Brain pericyte (primary cell): ENCODE measurements at places on chromosomes 6 and 20.

DNA sequence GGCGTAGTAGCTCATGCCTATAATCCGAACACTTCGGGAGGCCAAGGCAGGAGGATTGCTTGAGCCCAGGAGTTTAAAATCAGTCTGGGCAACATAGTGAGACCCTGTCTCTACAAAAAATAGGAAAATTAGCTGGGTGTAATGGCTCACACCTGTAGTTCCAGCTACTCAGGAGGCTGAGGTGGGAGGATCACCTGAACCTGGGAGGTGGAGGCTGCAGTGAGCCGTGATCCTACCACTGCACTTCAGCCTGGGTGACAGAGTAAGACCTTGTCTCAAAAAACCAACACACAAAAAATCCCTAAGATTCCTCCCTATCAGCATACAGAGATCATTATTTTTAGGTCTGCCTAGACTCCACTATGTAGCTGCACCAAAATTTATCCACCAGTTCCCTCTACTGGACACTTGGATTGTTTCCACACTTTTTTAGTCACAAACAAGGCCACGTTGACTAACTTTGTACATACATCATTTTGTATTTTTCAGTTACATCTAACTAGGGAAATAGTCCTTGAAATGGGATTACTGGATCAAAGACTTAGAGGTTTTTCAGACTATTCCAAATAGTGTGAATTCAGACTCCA, 3.6 kb upstream of the PHF1 start:
- no peak for DNase-seq

DNA sequence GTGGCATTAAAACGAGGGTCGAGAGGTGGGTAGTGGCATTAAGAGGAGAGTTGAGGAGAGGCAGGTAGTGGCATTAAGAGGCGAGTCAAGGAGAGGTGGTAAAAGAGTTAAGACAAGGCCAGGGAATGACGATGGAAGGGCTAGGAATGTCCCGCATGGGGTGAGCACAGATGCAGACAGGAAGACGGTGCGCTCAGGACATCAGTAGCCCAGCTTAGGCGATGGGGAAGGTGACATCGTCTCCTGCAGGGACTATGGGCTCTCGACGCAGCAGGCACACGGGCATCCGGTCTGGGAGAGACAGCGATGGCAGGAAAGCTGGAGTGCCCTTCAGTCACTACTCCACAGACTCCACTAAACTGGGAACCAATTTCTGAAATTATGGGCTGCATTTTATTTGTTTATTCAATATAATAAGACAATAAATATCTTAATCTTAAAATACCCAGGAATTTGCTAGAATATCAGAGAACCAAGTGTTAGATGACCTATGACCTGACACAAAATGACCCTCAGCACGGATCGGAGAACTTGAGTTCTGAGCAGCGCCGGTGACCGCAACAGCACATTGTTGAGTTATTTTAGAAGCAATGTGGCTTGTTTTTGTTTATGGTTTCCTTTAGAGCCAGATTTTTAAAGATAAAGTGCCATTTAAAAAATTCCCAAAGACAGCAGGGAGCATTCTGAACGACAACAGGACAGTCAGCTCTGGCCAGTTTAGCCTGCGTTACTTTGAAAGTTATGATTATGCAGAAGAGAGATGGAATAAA, 177.7 kb downstream of the SMOC2 start:
- DNase-seq = no peak

- no peak for DNase-seq
Observed at GRCh38 chr20:51365670-51366069, 176.8 kb downstream of the NFATC2 start.

- no peak for DNase-seq
Observed at GRCh38 chr6:82419132-82419581, 55.5 kb downstream of the TPBG start.

DNA sequence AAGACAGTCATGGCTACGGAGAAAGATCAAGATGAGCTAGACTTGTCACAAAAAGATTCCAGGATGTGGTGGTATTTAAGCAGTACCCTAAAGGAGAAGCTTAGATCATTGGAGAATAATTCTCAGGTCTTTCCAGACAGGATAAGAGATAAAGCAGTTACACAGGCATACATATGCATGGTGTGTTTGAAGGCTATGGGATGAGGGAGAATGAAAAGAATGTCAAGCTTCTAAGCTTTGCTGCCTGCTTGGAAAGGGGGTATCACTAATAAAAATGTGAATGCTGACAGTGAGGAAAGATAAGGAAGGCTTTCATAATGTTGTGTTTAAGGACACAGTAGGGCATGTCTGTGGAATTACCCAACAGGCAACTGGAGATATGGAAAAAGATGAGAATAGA, 28.1 kb downstream of the RWDD2A start:
- no peak for DNase-seq

GRCh38 chr20:51622004-51622874, 79.7 kb upstream of the NFATC2 start:
- DNase-seq = no peak

DNA sequence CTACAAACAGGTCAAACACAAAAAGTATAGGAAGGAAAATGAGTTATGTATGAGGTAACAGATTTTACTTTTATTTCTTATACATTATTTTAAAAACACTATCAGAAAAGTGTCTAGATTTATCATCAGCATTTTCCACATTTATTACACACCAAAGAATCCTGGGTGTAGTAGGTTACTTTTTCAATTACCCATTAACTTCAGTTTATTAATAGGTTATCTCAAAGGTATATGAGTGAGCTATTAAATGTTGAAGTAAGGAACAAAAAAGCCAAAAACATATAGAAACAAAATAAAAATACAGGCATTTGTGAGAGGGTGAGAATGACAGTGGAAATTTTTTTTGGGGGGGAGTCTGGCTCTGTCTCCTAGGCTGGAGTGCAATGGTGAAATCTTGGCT, 150.5 kb downstream of the SIM1 start:
- DNase-seq = no peak

DNA sequence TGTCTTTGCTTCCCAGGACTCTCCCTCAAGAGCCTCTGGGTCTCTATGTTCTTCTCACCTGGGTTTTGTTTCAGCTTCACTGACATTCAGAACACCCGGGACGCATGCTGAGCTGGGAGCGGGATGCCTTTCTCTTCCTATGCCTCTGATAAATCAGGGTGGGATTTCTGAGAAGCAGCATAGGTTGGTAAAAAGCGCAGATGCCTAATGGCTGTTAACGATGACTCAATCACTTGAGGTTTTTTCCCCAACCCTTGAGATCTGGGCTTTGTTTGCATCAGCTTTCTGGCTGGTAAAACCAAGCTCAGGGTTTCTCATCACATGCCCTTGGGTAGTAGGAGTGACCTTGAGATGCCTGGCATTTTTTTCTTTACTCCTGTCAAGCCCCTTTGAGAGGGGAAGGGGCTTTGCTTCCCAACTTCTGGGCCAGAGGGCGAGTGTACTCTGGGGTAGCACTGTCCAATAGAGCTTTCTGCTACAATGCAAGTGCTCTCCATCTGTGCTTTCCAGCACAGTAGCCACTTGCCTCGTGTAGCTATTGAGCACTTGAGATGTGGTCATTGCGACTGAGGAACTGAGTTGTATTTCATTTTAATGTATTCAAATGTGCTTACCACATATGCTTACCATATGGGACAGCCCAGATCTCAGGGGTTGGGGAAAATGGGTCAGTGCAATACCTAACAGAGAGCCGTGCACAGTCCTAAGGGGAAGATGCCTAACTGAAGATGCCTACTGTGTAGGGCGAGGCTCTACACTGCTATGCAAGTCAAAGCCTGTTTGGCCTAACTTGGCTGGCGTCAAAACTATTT, 69.1 kb downstream of the PPP1R14C start:
- DNase-seq = no peak

DNA sequence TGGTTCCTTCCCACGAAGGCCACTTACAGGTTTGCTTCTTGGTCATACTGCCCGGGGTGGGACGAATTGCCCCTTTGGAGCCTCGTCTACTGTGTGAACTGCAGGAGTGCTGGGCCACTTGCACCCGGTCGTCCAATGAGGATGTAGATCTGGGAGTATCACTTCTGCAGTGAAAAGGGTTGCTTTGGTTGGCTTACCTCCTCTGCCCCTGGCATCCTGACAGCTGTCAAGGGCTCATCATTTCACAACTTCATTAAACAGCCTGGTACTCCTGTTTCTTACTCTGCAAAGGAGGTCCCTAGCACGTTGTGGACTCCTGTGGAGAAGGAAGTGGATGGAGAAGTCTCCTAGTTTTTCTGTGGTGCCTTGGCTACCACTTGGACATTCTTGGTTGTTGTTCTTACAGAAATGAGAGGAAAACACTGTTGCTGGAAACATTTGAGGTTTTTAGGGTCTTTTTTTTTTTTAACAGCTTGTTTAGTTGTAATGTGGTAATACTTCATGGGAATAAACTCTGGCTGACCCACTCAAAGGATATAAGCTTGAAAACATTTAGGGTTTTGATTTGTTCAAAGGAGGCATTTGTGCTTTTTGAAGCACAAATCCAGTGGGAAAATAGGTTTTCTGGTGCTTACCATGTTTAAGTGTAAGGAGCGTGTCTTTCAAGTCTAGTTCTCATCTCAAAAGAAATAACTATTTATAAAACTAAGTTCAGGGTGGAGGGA, 60.7 kb downstream of the AKAP12 start:
- DNase-seq = no peak

DNA sequence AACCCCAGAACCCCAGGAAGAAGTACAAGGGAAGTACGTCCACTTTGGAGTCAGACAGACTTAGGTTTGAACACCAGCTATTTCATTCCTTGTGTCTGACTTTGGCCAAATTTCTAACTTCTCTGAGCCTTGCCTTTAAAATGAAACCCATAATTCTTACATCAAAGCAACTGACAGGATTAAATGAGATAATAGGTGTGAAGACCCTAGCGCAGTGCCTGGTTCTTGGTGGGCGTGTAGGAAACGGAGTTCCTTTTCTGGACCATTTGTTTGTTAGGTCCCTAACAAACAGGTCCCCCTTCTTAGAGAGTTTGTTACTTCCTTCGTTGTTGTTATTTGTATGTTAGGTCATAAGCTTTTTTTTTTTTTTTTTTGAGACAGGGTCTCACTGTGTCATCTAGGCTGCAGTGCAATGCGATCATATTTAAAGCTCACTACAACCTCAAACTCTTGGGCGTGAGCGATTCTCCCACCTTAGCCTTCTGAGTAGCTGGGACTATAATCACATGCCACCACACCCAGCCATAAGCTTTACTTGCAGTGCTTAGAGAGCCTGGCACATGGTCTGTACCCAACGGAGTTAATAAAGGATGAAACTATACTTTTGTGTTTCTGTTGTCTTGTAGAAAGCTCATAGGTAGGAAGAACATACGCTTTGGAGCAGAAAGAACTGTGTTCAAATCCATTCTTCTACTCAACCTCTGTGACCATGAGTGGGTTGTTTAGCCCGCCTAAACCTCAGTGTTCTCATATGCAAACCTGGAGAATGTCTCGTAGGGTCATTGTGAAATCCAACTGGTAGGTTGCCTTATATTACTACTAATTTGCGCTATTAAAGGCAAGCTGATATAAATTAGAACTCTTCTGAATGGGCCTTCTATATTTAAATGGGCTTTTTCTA, 21.8 kb upstream of the MROH8 start:
- no peak for DNase-seq

DNA sequence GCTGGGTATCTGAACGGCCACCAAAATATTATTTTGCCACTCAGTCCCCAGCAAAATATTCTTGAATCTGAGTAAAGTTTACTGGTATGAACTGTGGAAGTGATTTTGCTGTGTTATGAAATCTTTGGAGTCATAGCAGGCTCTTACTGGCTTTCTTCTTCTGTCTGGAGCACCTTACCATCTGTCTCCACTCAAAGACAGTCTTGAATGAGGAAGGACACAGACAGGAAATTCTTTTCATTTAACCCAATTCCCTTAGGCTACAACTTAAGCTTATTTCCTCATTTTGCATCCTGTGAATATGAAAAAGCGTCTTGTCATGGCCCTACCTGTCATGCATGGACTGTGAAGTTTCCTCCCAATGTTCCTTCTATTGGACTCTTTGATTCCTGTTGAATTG, 24.7 kb downstream of the FNDC1 start:
- no peak for DNase-seq

GRCh38 chr6:122472022-122472340, 374 bp upstream of the SERINC1 start:
- no peak for DNase-seq

DNA sequence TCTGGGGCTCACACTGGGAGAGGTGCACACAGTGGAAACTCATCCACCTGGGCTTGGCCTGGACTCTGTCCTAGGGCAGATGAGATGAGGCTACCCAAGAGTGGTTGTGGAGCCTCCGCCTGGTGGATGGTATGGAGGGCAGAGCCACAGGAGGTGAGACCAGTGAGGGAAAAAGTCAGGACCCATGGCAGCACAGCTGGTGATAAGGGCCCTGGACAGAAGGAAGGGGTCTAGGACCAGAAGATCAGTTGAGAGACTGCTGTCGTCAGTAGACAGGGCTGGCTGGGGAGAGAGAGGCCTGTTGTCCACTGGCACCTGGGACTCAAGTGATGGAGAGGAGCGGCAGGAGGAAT, 29.8 kb downstream of the PLCG1 start:
- no peak for DNase-seq

DNA sequence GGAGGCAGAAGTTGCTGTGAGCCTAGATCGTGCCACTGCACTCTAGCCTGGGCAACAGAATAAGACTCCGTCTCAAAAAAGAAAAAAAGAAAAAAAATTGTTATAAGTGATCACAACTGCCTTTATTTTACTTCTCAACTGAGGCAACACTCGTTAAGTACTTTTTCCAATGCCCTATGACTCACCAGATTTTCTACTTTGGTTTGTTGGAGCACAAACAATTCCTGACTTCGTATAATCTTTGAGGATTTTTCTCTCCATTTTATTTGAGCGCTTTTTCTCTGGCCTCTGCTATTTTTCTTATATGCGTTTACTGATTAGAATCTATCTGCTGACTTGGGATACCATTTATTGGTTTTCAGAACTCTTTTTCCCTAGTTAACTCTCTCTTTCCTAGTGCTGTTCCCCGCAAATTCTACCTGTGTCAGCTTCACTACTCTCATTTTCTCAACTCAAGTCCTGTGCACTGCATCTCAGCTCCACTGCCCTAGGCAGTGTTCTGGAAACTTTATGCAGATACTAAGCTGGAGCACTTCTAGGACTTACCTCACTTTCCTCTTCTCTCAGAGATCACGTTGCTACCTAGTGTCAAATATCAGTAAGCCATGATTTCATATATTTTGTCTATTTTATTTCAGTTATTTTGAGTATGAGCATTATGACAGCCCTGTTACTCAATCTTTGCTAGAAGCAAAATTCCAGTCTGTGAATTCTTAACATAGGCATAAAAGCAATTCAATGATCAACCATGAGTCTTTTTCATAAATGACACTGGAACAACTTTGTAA, 1120.1 kb upstream of the CITED2 start:
- no peak for DNase-seq

- no peak for DNase-seq
Observed at GRCh38 chr20:23614163-23614562, 8.4 kb upstream of the CST9 start.

GRCh38 chr20:40427026-40427425, 262.0 kb downstream of the MAFB start:
- no peak for DNase-seq

DNA sequence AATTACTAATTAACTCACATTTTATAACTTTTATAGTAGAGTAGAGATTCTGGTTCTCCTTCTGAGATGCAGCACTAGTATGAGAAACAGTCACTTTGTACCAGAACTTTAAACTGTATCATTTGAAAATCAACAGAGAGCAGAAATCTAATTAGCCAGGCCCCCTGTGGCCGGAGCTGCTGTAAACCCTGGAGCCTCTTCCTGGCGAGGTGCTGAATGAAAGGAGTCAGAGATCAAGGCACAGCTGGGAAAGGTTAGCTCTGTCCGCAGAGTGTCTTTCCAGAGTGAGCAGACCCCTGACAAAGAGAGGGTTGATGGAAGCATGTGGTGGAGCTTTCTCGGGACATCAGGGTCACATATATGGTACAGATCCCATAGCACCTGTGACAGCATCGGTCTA, 703.8 kb downstream of the RFPL4B start:
- DNase-seq = no peak
